ENCODE measurements at places on chromosomes 5 and 9.

DNA sequence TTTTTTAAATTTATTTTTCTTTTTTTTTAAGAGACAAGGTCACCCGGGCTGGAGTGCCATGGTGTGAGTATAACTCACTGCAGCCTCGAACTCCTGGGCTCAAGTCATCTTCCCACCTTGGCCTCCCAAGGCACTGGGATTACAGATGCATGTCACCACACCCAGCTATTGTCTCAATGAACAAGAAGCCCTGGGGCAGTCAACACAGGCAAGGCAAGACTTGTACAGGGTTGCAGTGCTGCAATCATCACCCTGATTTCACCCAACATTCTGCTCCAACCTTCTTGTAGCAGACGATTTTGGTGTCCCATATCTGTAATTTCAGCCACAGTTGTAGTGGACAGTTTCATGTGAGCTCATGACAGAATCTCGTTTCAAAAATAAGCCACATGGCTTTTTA lies 205.8 kb upstream of the KIF2A start:
- DNase-seq: no peak

GRCh38 chr9:68996462-68996861 lies 17.5 kb downstream of the PRKACG start:
- DNase-seq: no peak

DNA sequence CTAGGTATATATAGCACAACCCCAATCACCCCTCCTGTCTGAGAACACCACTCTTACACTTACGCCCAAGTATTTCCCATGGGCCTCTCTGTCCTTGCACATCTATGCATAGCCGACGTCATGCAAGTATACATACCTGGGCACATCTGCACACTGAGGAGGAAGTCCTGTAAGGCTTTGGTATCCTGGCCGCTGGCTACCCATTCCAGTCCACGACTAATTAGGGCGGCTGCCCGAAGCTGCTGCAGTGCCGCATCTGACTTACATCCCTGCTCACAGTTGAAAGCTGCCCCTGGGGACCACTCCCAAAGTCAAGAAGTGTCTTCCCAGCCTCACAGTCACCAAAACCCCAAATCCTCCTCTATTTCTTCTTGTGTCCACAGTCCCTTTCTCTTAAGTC lies 2.4 kb upstream of the VCP start:
- no peak for DNase-seq

- peak; percentile 74 for DNase-seq
These were observed 11.1 kb downstream of the OLFM1 start for GRCh38 chr9:135098400-135099105.

DNA sequence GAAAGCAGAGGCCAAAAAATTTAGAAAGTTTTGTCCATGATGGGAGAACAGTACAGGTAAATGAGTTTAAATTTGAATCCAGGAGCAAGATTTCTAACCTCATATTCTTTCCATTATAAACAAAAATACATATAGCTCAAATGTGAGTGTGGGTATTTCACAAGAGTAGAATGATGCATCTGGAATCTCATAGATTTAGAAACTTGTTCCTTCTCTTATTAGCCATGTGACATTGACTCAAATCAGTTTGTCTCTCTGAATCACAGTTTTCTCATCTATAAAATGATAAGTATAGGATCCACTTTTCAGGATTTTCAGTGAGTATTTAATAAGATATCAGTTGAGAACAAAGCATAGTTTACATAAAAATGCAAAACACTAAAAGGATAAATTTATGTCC lies 436.3 kb upstream of the PAPPA start:
- DNase-seq: no peak

DNA sequence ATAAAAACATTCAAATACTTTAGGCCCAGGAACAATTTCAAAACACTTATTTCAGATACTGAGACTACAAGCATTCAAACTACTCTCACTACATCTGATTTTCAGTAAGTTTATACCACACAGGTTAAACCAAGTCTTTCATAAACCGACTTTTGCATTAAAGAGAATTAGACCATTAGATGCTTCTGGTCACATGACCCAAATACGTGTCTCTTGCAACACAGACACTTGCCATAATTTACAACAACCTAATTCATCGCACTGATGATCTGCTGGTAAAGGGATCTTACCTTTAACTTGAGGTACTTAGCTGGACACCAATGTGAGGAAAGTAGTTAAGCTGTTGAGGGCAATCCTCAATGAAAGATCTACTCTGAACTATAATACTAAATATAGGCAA lies 3.2 kb downstream of the HNRNPH1 start:
- DNase-seq: no peak

DNA sequence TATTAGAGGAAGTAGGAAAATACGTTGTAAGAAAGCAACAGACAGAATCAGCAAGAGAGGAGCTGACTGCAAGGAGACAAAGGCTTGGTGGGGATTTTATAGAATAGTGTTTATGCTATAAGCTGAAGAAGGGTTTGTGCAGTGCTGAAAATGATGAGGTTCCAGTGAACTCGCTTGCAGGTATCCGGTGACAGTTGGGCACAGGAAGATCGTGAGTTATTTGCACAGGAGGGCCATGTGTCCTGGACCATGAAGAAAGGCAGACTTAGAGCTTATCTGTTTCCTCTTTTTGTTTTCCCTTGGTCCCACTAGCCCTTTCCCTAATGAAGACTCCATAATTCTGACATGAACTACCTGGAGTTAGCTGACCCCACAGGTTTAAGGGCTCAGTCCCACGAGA lies 61.4 kb downstream of the NXNL2 start:
- no peak for DNase-seq

DNA sequence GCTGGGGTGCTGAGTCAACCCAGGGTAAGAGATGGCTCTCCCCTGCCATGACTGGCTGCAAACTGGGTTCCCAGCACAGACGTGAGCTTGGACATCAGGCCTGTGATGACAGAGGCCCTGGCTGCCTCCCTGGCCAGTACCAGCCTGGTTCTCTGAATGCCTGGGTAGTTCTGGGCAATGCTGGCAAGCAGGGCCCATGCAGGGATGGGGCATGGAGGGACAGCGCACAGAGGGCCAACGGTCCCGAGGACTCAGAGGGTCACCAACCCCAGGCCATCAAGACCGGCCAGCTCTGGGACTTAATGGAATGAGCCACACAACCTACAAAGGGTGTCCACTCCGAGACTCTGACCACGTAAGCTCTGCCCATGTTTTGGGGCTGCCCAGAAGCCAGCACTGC lies 241.4 kb downstream of the FSTL4 start:
- no peak for DNase-seq

- no peak for DNase-seq
These were observed 12.8 kb downstream of the UGCG start for GRCh38 chr9:111909444-111909843.

GRCh38 chr9:127930231-127931091 lies at the start of gene PIP5KL1:
Gene PIP5KL1 (minus strand): TSS chr9:127930777. CDS start chr9:127930752, 25 bp downstream.
- DNase-seq: peak; percentile 76

- no peak for DNase-seq
These were observed 66.0 kb upstream of the PPARGC1B start for GRCh38 chr5:149664083-149664482.

DNA sequence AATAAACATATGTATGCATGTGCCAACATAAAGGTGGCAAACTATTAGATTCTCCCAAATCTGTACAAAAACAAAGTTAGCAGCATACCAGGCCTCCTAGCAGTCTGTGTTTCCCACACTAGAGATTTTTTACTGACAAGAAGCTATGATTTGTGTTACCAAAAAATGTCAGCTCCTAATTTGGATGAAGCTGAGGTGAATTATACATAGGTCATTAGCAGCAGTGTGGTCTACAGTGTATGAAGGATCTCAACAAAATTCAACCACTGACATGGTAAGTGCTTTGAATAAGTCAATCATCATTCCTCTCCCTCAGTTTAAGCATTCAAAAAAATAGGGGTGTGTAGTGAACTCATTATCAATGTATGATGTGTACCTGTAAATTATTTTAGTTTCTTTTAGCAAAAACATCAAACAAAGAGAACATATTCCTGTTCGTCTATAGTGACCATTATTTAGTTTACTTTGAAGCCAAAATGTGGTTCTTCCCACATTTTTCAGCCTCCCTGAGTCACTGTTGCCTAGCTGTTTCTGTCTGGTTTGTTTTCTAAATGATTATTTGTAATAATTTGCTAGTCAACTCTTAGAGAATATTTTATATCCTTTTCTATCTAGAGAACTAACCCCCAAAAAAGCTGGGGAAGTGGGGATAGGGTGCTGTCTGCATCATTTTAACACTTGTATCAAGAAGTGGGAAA lies 52.1 kb upstream of the RGMB start:
- DNase-seq: no peak

Measured in left kidney (tissue), 8 donors.